ENCODE measurements at places on chromosomes 4 and X.

DNA sequence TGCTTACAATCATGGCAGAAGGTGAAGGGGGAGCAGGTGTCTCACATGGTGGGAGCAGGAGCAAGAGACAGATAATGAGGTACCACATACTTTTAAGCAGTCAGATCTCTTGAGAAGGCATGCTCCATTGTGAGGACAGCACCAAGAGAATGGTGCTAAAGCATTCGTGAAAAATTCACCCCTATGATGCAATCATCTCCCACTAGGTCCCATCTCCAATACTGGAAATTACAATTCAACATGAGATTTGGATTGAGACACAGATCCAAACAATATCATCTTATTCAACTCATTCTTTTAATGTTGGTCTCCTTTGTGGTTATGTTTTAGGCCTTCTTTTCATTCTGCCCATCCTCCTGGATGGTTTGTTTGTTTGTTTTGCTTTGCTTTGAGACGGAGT, 54.1 kb upstream of the PDLIM5 start:
- no peak for DNase-seq

GRCh38 chr4:119624356-119624755, 4.2 kb downstream of the PDE5A start:
- DNase-seq, result no peak

GRCh38 chrX:31981546-31982062, 909.8 kb upstream of the FTHL17 start:
- no peak for DNase-seq

DNA sequence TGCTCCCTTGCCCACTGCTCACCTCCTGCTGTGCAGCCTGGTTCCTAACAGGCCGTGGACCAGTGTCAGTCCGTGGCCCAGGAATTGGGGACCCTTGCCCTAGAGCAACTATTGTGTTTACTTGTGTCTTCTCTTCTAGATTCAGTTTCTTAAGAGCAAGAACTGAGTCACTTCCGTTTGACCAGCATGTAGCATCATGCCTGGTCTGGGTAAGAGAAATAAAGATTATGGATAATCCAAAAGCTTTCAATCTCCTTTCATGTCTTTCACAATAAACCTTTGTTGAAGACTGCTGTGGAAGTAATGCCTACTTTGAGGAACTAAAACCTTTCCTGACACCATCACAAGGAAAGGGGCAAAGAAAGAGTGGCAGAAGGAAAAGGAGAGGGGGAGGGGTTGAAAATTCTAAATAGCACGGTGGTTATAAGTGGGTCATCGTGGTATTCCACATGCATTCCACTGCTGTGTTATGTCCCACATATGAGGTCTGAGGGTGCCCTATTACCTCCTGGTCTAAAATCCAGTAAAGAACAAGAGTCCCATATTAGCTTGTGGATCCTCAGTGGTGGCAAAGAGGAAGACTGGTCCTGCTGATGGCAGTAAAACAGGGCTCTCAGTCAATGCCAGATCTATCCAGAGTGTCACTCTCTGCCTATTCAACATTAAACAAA, 133.4 kb downstream of the RASL11B start:
- no peak for DNase-seq

DNA sequence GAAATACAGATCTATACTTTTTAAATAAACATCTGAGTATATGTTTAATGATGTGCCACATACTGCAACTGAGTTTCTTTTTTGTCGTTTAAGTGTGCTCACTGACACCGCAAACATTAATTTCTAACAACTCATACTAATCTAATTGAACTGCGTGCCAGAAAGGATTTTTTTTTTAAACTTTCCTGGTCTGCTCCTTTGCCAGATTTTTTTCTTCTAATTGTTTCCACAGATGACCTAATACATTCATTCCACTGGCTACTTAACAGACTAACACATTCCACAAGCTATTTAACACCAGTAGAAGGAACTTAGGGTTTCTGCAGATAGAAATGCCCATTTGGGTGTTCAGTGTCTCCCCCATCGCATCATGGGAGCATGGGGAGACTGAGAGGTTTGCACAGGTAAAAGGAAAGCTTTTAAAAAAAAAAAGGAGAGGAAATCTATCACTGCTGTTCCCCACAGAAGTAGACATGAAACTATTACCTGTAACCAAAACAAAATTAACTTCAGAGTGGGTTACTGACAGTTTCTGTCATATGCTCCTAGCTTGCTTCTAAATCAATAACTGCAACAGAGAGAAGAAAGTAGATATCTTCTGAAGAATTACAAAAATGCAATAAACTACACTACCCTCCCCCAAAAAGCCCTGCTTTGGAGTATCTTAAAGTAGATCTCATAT, 31.6 kb downstream of the SH3KBP1 start:
- DNase-seq, result no peak

GRCh38 chrX:23861215-23861896, 46.4 kb downstream of the APOO start:
- no peak for DNase-seq

- no peak for DNase-seq
These were observed 11.0 kb downstream of the PKD2 start for GRCh38 chr4:88018466-88018865.

- no peak for DNase-seq
These were observed 127.4 kb upstream of the UNC5C start for GRCh38 chr4:95676190-95676589.

GRCh38 chrX:78725287-78725686, 22.2 kb upstream of the LPAR4 start:
- DNase-seq, result no peak

DNA sequence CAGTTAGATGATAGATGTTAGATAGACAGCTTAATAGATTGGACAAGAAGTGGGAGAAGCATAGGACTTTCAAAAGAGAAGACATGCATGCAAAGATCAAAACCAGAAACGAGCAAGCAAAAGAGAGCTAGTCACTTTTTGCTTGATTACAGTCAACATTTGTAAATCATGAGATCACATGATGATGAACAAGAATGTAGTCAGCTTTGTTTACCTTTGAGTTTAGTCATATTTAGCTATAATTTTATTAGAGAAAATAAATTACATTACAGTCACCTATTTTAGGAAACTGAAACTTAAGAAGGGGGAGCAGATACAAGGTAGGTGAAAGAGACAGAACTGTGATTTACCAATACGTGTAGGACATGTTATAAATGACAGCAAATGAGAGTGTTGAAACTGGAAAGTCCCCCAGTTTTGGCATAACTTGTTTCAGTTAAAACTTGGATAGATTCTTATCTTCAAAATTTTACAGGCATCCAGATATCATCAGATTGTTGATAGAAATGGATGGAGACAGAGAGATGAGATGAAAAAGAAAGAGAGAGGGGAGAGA, 1083.1 kb upstream of the PCDH10 start:
- no peak for DNase-seq

- DNase-seq, result no peak
These were observed 166.1 kb downstream of the DMD start for GRCh38 chrX:33045245-33045644.

GRCh38 chr4:55312489-55313101, 33.4 kb upstream of the SRD5A3 start:
- DNase-seq, result no peak

DNA sequence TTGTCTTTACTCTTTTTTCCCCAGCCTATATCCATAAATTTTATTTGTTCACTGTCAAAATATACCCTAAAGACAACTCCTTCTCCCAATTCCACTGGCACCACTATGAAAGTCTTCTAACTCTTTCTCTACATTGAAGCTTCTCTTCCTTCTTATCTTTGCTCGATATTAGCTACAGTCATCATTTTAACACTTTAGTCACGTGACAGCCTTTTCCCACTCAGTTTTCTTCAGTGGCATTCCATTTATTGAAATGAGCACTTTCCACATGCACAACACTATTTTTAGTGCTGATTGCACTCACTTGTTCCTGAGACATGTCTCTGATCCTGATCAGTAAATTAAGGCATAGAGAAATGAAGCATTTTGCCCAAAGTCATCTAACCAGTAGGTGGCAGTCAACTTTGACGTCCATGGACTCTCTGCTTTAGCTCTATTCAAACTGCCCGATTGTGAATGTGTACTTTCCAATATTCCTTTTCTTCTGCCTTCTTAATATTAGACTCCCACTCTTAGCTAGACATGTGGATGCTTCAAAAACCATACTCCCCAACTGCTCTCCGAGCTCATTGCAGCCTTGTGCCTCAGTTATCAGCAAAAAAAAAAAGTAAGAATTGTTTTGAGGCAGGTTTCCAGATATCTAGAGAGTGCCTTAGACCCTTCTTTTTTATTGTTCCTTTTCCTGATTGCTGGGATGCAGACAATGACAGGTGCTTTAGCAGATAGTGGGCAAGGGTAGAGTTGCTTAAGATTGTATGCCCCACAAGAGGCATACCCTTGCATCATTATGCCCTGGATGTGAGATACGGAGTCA, 394.4 kb upstream of the ADGRL3 start:
- DNase-seq, result no peak

DNA sequence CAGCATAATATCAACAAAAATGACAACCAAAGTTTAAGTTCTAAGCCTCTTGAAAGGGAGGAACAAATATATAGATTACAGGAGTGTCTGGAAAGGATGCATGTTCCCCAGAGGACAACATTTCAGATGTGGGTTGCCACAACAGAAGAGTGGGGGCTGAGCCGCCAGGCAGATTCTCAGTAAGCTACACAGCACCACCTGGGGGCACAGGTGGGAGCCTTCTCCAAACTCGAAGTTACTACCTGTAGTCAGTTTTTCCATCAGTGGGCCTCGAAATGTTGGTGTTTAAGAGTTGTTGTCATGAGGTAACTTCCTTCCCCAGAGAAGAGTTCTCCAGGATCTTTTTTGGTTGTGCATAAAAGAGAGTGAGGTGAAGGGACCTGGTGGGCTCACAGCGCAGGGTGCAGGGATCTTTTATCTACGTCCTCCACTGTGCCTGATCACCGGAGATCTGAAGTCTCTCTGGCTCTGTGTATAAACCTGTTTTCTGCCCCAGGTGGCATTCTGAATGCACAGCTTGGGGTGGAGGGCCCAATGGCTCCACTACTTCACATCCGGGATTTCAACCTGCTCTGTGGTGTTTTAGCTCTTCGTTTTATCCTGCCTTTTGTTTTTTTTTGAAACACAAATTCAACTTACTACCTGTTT, 58.4 kb upstream of the STS start:
- DNase-seq, result no peak

GRCh38 chr4:86330961-86331742, 28.7 kb downstream of the MAPK10 start:
- DNase-seq, result no peak

DNA sequence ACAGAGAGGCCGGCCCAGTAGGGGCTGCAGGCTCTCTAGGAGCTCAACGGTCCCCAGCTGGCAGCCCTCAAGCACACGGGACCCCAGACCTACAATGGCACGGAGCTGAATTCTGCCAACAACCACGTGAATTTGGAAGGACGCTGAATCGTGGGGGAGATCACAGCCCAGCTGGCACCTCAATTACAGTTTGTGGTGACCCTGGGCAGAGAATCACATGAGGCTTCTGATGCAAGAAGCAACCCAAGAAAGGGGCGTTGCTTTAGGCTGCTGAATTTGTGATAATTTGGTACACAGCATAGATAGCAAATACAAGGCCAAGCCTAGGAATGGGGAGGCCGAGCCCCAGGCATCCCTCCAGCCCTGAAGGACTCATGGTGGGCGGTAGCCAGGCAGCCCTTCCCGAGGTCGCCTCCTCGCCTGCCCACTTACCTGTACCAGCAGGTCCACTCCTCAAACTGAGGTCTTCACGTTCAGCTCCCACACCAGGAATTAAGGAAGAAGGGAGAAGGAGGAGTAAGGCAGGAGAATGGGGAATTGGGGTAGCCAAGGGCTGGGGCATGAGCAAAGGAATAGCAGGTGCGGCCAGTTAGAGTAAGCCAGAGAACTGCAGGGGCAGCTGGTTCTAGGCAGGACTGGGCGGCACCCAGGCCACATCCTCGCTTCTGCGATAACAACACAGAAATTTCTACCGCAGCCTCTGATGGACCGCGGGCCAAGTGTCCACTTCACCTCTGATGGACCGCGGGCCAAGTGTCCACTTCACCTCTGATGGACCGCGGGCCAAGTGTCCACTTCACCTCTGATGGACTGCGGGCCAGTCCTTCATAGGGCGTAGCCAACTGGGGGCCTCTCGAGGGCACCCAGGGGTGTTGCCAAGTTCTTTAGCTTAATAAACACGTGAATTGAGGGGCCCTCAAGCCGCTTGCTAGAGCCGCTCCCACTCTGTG, 23.4 kb upstream of the HTRA3 start:
- no peak for DNase-seq

DNA sequence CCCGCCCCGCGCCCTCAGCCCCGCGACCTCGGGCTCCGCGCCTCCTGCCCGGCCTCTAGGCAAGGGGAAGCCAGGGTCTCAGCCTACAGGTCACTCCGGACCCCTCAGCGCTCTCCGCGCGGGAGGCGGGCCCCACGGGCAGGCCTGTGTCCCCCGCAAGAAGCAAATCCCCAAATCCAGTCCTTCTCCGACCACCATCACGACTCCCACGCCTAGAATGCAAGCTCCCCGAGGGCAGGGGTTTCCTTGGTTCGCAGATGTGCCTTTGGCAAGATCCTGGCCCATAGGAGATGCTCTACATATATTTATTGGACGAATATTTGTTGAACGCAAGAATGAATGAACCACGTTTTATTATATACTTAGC, 260 bp upstream of the CCDC149 start:
- DNase-seq, result no peak

- no peak for DNase-seq
These were observed 23.6 kb upstream of the YTHDC1 start for GRCh38 chr4:68373513-68373912.

- DNase-seq, result no peak
These were observed 133.6 kb upstream of the ARHGEF9 start for GRCh38 chrX:63918611-63919010.

- DNase-seq, result no peak
These were observed 141.8 kb downstream of the MXRA5 start for GRCh38 chrX:3204606-3205005.

GRCh38 chrX:30851449-30851848, 37.6 kb downstream of the TAB3 start:
- no peak for DNase-seq

DNA sequence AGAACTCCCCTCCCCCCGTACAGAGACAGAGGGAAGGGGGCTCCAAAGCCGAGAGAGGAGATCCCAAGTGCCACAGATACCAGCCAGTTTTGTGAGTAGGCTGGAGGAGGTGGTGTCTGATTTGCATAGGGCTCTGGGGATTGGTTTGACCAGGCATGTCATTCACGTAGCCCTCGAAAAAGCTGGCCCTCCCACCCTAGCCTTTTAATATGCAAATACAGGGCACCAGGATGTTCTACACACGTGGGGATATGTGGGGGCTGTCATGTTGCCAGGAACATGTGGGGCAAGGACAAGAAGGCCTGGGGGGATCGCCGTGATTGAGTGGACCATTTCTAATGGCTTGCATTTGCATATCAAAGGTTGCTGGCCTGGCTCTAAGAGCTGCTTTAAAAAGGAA, 272.9 kb downstream of the PPP1R2C start:
- no peak for DNase-seq

Measured in NCI-H1436 (cell line).